ENCODE measurements at places on chromosomes 2 and 18.

DNA sequence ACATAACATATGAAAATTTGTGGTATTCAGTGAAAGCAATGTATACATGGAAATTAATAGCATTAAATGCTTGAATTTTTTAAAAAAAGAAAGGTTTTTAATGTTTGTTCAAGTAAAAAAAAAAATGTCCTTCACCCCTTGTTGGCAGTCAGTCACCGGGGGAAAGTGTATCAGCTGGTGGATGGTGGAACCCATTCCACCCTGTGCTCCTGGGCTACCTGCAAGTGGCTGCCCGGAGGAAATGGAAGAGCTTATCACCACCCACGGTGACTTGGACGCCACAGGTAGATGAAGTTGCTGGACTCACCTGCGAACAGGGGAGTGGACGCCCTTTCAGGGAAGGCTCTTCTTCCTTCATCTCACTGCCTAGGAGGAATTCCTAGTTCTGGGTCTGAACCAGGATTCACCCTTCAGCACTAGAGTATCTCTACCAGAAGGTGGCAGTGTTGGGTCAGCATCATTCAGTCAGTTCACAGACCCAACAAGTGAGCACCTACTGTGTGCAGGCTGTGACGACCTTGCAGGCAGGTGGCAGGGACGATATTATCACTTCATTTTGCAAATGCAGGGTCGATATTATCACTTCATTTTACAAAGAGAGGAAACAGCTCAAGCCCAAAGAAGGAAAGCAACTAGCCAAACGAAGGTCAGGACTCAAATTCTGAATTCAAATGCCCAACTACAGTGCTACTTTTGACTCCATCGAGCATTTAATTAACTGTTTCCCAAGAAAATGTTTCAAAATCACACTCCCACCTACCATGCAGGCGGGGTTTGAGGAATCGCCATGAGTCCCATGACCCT, 35.8 kb downstream of the CIB4 start:
- DNase-seq: peak; percentile 76

- no peak for DNase-seq
Observed at GRCh38 chr2:97967216-97967592, 28.5 kb downstream of the TMEM131 start.

GRCh38 chr2:62947403-62947802, 103.2 kb upstream of the OTX1 start:
- DNase-seq: no peak

DNA sequence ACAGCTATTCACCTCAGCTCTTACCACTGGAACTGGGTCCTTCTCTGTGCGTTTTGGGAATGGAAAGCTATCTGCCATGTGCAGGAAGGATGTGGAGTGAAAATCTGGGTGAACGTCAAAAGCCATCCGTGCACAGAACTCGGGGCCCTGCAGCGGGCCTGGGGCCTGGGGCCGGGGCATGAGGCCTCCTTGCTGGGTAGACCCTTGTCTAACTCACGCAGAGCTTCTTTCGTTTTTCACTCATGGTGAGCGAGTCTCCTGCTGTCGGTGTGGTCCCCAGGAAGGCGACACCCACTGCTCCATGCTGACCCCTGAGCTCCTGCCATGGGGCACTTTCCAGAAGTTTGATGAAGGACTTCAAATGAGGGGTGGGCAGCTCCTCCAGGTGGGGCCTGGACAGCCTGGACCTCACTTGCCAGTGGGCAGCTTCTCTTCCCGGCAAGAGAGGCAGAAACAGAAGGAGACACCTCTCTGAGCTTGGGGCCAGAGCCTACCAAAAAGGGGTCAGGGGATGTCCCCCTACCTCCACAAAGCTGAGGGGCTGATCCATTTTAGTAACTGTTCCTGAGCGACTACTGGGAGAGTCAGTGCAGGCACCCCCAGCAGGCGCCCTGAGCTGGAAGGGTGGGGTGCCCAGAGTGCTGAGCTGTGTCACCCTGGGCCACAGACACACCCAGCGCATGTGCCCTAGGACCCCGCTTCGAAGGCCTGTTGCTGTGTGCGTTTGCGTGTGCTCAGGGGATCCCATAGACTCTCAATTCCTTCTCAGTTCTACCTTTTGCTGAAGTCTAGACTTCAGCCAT, 117.7 kb upstream of the HDAC4 start:
- no peak for DNase-seq

DNA sequence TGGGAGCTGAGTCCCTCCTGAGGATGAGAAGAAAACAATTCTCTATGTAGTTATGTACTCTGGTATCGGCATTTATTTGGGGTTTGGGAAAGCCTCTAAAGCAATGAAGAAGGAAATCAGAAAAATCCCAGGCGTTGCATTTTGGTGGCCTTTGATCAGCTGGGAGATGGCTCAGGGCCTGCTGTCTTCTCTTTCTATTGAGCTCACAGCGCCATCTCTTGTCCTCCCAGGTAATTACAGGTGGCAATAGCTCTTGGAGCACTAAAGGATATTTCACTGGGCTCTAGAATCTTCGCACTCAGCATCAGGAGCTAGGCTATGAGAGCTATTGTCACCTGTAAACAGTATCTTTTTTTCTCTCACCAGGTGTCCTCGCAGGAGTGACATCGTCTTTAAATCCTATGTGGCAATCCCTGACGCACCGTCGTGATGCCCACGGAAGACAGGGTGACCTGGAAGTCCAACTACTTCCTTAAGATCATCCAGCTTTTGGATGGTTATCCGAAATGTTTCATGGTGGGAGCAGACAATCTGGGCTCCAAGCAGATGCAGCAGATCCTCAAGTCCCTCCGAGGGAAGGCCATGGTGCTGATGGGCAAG, 76.1 kb upstream of the PMAIP1 start:
- DNase-seq: peak; percentile 62

- DNase-seq: no peak
Observed at GRCh38 chr2:96884299-96885094, 14.6 kb upstream of the SEMA4C start.

DNA sequence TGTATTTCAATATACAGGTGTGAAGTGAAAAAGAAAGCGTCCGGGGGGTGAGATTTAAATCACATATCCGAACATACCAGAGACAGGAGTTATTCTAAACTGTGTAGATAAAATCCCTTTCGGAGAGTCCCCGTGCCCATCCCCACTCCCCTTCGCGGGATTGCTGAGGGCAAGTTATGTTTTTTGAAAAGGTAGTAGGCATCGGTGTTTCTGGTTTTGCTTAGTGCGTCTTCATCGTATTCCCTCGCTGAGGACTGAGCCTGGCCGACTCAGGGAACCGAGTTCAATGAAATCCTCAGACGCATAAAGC, 583.4 kb downstream of the ZEB2 start:
- no peak for DNase-seq

DNA sequence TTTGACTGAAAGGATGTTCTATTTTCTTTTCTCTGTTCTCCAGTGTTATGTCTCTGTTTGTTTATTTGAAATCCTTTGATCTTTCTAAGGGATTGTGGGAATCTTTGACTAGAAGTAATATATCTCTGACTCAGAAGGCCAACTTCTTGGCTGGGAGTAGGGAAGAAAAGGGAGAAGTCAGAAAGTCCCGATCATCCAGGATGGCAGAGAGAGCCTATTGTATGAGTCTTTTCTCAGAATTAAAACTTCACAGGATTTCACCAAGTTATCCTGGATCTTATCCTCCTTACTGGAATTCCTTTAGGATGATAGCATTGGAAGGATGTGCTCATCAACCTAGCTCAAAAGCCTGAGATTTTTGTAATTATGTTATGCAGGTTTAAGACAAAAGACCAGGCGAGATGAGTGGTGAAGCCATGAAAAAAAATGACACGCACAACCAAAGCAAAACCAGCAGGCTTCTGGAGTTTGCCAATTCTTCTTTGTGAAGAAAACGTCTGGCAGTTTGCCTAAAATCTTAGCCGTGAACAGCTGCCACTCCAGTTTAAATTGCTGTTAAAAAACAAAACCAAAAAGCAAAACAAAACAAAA, 383.6 kb upstream of the SMIM21 start:
- DNase-seq: peak; percentile 24

GRCh38 chr2:134502104-134502503, 216.7 kb downstream of the TMEM163 start:
- DNase-seq: no peak

DNA sequence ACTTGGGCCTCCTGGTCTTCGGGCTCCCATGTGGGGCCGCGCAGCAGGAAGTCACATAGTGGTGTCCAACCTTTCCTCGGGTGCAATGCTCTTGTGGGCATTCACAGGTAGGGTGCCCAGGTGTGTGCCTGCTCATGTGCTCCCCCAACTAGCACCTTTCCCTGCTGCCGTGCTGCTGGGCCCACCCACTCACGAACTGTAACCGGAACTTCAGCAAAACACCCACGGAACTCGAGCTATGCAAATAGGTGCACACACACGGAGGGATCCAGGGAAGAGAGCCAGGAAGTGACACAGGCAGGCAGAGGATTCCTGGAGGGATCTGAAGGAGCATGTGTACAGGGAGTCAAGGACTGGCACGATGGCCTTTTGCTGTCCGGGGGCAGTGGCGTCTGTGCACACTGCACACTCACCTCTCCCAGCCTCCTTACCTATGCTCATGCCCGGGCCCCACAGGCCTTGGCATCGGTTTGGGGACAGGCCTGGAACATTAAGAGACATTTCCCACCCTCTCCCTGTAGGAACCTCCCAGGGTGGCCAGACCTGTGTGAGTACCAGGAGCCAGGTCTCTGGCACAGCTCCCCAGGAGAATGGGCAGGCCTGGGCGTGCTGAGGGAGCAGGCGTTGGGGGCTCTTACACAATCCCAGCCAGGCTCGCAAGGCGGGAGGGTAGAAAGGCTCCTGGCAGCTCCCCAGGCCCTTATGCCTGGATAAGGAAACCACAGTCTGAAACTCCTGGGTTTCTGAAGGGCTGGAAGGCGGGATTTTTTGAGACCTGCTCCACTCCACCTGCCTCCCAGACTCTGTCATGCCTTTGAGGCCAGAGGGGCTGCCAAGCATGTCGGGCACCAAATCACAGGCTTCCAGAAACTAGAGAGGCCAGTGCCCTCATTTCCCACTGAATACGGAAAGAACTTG, 6.6 kb upstream of the PTMA start:
- no peak for DNase-seq

DNA sequence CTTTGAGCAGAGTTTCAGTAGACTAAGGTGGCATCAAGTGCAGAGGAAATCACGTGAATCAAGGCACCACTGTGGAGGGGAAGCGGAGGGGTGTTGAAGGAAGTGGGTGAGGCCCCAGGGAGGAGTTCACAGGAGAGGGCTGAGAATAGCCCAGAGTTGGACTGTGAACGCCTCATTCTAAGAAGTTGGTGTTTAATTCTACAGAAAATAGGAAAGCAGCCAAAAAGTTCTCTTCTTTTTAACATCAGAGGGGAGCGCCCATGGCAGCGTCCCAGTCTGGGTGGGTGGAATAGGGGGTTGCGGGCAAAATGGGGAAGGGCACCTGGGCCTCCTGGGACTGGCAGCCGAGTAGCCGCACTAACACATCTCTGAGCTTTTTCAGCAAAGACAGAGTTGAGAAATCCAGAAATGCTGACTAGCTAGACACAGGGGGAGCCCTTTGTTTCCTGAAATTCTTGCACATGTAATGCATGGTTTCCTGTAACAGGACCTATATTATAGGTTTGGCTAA, 97.0 kb downstream of the NEB start:
- DNase-seq: no peak

GRCh38 chr2:192194866-192195547, at the start of gene TMEFF2:
Gene TMEFF2, minus strand, starts transcription at chr2:192194933. Its CDS starts 409 bp downstream, at chr2:192194524.
- DNase-seq: no peak

- DNase-seq: no peak
Observed at GRCh38 chr2:20282916-20283592, 58.1 kb upstream of the SDC1 start.

DNA sequence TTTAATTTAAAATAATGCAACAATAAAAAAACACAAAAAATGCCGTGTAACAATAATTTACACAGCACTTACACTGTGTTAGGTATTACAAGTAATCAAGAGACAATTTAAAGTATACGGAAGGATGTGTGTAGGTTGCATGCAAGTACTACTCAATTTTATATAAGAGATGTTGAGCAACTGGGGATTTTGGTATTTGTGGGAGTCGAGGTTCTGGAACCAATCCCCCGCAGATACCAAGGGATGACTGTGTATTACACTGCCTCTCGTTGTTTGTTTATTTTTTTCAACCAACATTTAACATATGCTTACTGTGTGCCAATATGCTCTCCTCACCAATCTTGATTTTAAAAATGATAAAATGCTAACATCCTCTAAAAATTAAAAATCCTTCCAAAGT, 24.8 kb downstream of the MAP3K2 start:
- DNase-seq: no peak

DNA sequence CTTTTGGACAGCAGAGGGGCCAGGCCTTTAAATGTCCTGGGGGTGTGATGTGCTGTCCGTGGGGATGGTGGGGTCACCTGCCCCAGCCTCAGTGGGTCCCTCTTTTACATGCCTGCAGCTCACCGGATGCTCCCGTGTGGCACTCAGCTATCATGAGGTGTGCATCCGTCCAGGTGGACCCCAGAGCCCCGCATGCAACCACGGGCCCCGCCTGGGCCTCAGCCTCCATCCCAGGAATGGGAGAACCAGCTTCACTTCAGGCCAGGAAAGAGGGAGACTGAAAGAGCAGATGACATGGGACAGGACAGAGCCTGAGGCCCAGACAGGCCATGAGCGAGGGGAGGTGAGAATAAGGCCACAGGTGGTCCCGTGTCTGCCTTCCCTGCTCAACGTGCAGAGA, 37.5 kb downstream of the RAMP1 start:
- no peak for DNase-seq

GRCh38 chr2:25714740-25715139, 41.4 kb upstream of the DTNB start:
- no peak for DNase-seq

GRCh38 chr2:135650721-135651120, 90.9 kb upstream of the UBXN4 start:
- peak; percentile 14 for DNase-seq

DNA sequence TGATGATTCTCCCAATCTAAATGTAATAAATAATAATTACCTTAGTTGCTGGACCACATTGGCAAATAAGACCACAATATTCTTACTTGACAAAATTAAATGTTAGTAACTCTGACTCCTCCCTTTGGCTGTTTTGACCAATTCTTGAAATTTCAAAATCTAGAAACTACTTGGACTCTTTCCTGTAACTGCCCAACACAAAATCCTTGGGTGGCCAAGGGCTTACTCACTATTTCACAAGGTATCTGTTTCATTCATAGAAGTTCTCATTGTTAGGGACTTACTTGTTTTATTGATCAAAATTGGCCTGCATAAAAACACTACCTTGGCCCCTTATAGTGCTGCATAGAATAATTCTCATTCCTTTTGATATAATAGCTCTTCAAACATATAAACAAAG, 19.4 kb downstream of the CDH20 start:
- DNase-seq: no peak

GRCh38 chr2:203730076-203730729, 23.8 kb downstream of the CD28 start:
- DNase-seq: no peak

DNA sequence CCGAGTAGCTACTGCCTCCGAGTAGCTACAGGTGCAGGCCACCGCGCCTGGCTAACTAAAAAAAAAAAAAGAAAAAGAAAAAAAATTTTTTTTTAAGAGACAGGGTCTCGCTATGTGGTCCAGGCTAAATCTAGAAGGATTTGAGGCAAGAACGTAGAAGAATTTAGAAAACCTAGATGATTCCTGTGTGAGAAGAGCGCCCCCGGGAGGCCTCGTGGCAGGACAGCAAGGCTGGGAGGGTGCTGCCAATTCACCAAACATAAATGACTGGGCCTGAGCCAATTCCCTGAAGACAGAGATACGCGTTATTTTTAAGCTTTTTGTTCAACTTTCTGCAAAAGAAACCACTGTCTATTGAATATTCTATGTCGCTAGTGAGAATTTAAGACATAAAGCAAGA, 90.1 kb upstream of the TGFA start:
- DNase-seq: peak; percentile 64

Data from urothelium cell line (cell line).